ENCODE measurements at places on chromosomes 13 and 19.

- DNase-seq, result no peak
These were observed 220.3 kb downstream of the RAP2A start for GRCh38 chr13:97654236-97654635.

DNA sequence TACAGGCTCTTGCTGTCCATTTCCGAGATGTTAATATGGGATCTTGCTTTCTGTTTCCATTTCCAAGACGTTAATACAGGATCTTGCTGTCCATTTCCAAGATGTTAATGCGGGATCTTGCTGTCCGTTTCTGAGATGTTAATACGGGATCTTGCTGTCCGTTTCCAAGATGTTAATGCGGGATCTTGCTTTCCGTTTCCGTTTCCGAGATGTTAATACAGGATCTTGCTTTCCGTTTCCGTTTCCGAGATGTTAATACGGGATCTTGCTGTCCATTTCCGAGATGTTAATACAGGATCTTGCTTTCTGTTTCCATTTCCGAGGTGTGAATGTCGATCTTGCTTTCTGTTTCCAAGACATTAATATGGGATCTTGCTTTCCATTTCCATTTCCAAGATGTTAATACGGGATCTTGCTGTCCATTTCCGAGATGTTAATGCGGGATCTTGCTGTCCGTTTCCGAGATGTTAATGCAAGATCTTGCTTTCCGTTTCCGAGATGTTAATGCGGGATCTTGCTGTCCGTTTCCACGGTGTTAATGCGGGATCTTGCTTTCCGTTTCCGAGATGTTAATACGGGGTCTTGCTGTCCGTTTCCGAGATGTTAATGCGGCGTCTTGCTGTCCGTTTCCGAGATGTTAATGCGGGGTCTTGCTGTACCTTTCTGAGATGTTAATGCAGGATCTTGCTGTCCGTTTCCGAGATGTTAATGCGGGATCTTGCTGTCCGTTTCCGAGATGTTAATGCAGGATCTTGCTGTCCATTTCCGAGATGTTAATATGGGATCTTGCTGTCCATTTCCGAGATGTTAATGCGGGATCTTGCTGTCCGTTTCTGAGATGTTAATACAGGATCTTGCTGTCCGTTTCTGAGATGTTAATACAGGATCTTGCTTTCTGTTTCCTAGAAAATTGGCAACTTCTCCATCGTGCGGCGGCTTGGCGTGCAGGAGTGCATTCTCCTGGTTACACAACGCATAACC, 38.3 kb downstream of the PEX11G start:
- DNase-seq, result no peak

DNA sequence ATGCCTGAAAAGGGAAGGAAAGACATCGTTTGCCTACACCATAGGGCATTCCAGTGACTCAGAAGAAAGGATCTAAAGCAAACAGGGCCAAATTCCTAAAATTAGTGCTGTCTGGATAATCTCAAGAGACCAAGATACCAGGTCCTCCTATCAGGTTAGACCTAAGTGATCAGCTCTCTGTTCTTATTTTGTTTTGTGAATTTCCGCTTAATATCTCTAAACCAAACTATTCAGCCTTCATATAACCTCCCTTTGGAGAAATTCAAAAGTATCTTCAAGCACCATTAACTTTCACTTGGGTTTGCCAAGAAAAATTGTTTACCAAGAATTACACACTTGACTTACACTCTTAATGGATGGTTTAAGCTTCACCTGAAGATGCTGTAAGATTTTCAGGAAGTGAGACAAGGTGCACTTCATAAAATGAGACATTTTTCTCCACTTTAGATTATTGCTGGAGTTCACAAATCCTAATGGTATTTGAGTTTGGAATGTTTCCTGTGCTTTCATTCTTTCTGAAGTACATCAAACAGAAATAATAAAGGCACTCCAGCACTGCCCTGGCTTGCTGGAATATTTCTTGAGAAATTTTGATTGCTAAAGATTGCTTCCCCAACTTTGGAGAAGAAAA, 376.1 kb downstream of the LMO7 start:
- no peak for DNase-seq

DNA sequence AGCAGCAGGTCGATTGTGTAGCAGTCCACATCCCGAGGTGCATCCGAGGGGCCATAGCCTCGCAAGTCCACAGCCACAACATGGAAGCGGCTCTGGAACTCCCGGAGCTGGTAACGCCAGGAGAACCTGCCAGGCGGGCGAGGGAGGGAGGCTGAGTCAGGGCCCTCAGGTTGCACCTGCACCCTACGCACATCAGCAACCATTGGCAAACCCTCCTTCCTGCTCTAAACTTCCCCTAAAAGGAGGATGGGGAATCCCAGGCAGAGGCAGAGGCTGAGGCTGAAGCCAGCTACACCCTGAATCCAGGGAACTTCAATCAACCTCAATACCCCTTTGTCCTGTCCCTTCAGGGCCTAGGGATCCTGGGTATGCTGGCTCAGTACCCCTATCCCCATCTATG, 977 bp downstream of the EPHX3 start:
- DNase-seq, result no peak

DNA sequence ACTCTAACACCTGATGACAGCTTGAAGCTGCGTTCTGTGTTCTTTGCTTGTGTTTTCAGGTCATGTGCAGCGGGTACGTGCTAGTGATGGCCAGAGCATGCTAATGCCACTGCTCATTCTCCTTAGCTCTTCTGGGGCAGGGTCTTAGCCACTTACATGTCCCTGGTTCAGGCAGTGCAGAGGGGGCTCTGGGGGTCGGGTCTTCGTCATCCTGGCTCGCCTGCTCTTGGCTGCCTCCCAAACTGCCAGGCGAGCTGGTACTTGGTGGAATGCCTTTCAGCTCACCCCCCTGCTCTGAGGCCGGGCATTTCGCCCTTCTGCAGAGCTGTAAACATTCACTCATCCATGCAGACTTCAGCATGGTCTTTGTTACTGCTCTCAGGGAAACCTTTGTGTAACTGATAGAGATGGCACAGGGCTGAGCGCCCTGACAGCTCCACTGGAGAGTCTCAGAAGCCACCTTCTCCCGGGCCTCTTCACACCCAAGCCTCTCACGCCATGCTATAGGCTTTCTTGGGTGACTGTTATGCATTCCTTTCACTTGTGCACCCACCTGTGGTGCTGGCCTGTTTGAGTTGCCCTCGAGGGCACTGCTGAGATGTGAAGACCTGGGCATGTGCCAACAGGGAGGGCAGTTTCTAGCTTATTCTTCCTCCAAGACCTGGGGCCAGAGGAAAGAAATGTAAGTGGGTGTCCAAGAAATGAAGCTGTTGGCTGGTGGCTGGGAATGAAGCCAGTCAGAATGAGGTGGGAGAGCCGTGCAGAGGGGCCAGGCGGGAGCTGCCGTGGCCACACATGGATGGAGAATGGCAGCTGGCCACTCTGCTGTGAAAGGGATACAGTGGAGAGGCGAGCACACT, 24.4 kb downstream of the FAM124A start:
- DNase-seq, result no peak

- DNase-seq, result no peak
These were observed 22.2 kb upstream of the ERVV-1 start for GRCh38 chr19:52991484-52991883.

DNA sequence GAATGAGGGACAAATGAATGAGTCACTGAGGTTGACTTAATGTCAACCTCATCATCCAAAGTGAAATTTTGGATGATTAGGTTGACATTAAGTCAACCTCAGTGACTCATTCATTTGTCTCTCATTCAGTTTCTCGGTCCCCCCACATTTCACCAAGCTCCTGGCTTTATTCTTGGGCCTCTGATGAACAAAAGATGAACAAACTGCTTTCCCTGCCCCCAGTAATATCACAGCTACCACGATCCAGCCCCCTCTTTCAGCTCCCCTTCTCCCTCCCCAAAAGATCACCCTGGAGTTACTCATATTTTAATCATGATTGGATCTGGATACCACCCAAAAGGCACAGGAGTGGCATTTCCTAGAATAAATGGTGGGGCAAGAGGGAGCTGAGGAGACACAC, 10.8 kb downstream of the CEACAM18 start:
- DNase-seq, result no peak

DNA sequence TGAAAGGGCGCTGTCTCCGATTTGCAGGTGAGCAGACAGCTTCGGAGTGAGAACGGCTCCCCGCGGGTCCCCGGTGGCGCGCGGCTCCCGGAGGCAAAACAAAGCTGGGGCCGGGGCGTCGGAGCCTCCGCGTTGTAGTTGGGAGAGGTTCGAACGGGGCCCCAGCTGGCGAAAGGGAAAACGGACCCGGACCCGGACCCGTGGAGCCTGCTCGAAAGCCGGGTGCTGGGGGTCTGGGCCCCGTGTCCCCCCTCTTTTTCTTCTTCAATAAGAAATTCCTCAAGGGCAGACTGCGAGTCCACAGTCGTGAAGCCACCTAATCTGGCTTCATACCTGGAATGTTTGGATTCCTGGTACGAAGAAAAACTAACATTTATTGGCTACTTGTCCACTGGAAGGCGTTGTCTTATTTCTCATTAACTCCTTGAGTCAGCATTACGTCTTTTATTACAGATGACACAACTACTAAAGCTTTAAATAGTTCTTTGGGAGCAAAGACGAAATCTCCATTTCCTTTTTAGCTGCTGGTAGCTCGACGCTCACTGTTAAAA, 632 bp upstream of the MTIF3 start:
- DNase-seq, result no peak
